ENCODE measurements at places on chromosomes 4 and X. TPM values are rescaled to one million over a fixed set of nuclear protein-coding genes. Genes with fewer than 3 reads are reported as not detected.

GRCh38 chrX:83934220-83934619, 73.3 kb downstream of the CYLC1 start:
- DNase-seq, result no peak

GRCh38 chr4:75777589-75777988, 53.2 kb downstream of the USO1 start:
- DNase-seq, result no peak

DNA sequence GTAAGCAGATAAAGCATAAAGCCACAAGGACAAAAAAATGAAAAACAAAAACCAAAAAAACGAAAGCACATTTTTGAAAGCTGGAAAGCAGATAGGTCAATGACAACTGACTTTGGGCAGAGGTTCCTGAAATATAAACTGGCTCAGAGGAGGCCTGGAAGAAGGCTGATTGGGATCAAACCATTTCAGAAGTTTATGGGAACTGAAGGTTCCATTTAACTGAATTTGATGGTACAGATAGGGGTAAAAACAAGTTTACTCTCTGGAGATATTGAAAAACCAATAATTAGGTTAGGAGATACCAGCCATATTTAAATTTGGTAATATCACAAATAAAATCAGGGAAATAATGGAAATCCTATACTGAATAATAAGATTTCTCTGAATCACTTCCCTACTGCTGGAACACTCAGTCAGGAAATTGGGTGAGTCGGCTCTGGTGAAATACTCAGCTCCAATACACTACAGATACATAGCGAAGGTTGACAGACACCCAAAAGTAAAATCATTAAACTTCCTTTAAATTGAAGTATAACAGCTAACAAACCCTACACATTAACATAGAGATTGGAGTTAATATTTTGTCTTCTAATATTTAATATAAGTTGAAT, 1584.3 kb downstream of the STIM2 start:
- no peak for DNase-seq

DNA sequence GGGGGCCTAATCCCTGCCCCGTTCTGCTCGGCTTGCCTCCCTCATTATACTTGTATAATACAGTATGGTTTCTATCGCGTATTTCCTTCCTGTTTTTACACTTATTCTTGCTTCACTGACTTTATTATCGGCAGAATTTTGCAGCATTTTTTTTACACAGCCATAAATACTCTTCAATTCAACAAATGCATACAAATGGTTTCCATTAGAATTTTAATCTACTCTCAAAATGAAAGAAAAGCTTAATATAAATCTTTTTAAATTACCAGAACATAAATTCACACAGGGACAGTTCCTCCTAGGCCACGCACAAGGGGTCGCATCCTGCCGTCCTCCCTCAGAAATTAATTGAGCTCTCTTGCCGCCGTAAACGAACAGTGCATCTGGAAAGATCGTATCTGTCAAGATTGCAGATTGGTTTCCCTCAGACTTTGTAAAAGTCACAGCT, 42.9 kb downstream of the DCTD start:
- no peak for DNase-seq

- DNase-seq, result no peak
Measured at GRCh38 chr4:165184220-165184619, 23.1 kb upstream of the KLHL2 start.

DNA sequence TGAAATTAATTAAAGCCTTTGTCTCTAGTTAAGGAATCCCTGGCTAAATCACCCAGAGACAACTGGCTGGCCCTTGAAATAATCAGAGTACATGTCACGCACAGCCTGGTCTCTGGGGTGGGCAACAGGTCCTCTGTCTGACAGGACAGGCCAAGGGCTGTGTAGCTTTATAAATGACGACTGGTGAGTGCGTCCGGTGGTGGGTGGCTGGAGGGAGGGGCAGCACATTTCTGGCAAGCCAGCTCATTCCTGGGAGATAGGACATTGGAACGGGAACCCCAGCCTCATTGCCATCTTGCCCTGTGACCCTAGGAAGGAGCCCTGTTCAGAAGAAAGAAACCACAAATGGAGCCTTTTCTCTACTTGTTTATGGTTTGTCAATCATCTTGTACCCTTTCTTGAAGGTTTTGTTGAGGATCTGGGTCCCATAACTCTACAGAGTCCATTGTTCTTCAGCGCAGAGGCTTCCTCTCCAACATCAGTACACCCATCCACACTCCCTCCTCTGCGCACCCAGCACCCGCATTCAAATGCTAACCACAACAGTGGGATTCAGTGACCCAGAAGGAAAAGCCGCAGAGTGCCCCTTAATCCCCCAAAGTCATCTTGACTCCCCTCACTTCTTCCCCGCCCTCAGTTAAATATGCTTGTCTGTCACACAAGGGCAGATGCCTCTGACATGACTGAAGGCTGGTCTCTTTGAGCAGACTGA, 368.1 kb downstream of the UNC5C start:
- DNase-seq, result no peak

GRCh38 chrX:30812326-30812725, 76.7 kb downstream of the TAB3 start:
- no peak for DNase-seq

DNA sequence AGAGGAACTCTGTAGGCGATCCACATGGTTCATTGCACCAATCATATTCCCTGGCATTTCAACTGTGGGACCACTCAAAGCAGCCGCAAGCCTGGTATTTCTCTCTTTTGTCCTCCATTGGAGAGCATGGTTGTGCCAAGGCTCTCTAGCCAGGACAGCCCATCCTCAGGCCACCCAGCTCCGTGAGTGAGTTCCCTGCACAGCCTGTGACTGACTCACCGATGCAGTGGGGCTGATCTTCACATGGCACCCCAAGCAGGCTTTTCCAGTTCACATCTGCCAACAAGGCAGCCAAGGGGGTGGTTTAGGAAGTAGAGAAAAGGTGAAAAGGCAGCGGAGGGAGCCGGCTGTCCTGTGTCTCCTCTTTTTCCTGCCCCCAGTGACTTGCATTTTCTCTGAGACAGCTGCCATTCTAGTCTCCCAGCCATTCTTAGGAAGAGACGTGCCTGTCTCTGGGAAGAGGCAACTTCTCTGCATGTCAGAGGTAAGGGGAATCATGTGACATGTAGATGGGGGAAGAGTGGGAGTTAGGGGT, 69.2 kb downstream of the MID1IP1 start:
- DNase-seq, result no peak

- no peak for DNase-seq
Measured at GRCh38 chr4:37679301-37679700, 6.9 kb downstream of the RELL1 start.

- no peak for DNase-seq
Measured at GRCh38 chrX:139446832-139447231, 83.7 kb upstream of the F9 start.

GRCh38 chrX:130994671-130995070, 63.5 kb upstream of the ARHGAP36 start:
- DNase-seq, result no peak

DNA sequence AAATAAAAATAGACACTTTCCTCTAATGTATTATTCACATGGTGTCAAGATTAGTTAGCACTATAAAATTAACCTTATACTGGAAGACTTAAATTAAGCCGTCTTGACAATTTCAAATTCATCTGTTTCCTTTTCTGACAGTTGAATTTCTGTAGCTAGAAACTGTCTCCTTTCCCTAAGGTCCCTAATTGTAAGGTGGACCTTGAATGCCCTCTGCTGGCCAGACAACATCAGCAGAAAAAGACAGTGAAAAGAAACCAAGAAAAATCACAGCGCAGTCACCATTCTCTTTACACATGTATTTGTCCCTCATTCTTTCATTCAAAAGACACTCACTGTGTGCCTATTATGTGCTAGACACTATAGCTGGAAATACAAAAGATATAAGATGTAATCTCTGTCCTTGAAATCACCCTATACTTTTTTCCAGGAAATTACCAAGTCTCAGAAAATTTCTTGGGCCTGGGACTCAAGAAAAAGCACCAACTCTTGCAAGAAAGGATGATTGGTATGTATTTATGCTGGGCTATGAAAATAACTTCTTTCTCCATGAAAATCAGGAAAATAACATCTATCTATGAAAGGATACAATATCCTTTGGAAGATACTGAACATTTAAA, 32.7 kb upstream of the AMBN start:
- DNase-seq, result no peak

DNA sequence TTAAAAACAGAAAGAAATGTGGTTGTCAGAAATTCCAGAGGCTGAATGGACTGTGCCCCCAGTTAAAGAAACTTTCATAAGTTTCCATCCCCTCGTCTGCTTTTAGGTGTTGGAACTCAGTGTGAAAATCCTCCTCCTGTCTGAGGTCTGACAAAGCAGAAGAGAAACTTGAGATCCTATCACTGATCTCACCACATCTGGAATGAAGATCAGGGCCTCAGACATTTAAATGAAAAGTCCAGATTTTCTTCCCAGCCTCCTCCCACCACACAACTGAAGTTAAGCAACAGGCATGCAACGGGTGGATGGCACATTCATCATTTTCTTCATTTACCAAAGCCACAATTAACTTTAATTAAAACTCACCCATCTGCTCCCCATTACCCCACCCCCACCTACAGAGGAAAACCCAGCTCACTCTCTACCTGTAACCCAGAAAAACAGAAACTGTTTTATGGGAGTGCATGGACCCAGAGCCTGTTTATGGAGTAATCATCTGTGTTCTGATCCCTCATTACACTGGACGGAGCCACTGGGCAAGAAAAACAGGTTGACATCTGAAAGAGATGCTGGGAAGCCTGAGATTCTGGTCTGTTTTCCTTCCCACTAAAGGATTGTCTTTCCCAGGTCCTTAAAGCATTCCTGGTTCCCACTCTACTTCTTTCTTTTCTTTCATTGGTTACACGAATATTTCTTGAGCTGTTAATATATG, 58.1 kb upstream of the HOPX start:
- DNase-seq, result no peak

GRCh38 chr4:82744284-82744968, 54.2 kb downstream of the SCD5 start:
- no peak for DNase-seq

GRCh38 chr4:136113921-136114320, 1418.4 kb downstream of the PCDH18 start:
- no peak for DNase-seq

GRCh38 chrX:98071331-98071730, 1187.6 kb downstream of the RPA4 start:
- DNase-seq, result no peak

DNA sequence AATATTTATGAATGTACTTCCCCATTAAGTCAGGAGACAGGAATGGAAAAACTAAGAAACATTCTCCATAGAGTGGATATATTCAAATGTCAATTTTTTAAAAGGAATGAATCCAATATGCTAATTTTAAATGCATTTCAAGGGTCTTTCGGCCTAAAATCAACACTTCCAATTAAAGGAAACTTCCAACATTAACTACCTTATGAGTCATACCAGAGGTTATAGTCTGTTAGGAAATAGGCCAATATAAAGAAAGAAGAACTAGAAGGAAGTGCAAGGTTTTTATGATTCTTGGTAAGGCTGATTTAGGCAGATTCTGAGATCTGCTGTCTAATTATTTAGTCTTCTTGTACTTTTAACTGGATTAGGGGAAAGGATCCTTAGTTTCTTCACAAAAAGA, 260.1 kb upstream of the EDNRA start:
- DNase-seq, result no peak

- DNase-seq, result no peak
Measured at GRCh38 chr4:57270346-57270745, 160.2 kb upstream of the IGFBP7 start.

DNA sequence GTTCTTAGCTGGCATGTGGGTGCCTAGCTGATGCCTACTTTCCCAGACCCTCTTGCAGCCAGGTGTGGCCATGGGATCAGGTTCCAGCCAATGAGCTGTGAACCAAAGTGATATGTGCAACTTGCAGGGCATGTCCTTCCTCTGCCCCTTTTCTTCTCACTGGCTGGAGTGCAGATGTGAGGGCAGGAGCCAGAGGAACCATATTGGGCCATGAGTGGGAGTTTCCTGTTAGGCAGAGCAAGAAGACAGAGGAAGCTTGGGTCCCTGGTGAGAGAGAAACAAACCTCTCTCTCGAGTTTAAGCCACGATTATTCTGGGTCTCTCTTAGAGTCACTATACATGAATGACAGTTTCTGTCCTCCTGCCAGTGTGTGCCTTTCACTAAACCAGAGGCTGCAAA, 120.4 kb upstream of the STX18 start:
- DNase-seq, result no peak

DNA sequence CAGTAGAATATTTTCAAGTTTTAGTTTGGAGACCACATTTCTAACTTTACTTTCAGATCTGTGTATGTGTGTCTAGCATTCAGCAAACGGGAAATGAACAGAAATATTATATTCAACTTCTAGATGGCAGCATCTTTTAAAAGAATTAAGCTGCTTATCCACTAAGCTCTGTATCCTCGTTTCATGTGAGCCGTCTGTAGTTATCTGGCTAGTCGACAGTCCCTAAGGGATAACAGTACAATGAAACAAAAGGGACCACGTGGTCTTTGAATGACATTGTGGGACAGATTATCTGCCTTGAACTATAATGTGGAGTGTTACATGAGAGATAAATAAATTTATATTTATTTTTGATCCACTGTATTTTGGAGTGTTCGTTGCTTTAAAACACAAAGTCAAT, 35.8 kb upstream of the PRSS12 start:
- DNase-seq, result no peak

DNA sequence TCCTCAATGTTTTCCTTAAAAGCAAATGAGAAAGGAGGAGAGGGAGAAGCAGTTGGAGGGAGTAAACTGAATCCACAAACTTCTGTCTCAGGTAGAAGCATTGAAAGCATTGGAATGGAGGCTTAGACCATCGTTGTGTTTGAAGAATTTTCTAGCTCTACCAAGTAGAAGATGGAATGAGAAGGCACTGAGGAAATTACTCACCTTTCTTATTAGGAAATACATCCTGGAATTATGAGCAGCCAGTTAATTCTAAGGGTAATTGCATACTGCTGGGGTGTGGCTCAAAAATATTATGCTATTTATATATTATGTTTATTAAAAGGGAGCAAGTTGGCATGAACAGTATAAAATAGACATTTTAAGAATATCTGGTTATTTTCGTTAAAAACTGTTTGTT, 12.9 kb downstream of the PGM2 start:
- DNase-seq, result no peak

GRCh38 chr4:40333921-40334352, 1.2 kb upstream of the CHRNA9 start:
- DNase-seq, result no peak

CRLF2 gene
- total RNA-seq, result not detected

SLC49A3 gene
- 11.0 TPM for total RNA-seq

FGFR3 gene
- total RNA-seq, result 96.5 TPM

ADH1C gene
- total RNA-seq, result 25.3 TPM

TEX11 gene
- not detected for total RNA-seq

ERCC6L gene
- total RNA-seq, result 0.74 TPM

TMEM271 gene
- 0.25 TPM for total RNA-seq

CLIC2 gene
- 15.5 TPM for total RNA-seq

RHOH gene
- total RNA-seq, result 2.9 TPM

ASMT gene
- total RNA-seq, result not detected

Data from vagina (tissue), 2 donors.